CD4-positive, alpha-beta T cell treated with Interleukin-2 at 100 ng/mL for 4 hours (primary cell): ENCODE measurements at places on chromosomes 4 and X.
A peak's percentile ranks its signal among the peaks of the same experiment; 100 is the strongest.

DNA sequence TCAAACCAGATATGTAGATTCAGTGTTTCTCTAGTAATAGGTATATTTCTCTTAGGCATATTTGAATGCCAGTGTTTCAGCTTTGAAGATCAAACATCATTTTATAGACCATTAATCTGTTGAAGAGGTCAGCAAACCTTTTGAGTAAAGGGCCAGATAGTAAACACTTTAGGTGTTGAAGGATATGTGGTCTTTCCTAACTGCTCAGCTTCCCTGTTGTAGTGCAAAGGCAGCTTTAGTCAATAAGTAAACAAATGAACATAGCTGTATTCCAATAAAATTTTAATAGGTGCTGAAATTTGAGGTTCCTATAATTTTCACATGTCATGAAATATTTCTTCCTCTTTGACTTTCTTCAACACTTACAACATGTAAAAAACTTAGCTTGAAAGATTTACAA lies 201.6 kb downstream of the ADGRL3 start:
- DNase-seq = no peak

GRCh38 chrX:14015294-14015693 lies 14.4 kb downstream of the GEMIN8 start:
- no peak for DNase-seq

- no peak for DNase-seq
Measured at GRCh38 chr4:155615081-155615887, 51.4 kb upstream of the GUCY1A1 start.

DNA sequence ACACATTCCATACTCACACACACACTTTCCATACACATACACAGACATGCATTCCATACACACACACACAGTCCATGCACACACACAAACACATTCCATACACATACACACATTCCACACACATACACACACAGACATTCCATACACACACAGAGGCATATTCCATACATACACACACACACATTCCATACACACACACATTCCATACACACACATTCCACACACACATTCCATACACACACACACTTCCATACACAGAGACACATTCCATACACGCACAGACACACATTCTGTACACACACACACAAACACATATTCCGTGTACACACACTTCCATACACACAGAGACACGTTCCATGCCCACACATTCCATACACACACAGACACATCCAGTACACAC lies 14.8 kb downstream of the LINC00632 start:
- no peak for DNase-seq

GRCh38 chr4:110808351-110808878 lies 185.5 kb upstream of the PITX2 start:
- no peak for DNase-seq

GRCh38 chr4:138400543-138400942 lies 158.4 kb upstream of the SLC7A11 start:
- DNase-seq = no peak

DNA sequence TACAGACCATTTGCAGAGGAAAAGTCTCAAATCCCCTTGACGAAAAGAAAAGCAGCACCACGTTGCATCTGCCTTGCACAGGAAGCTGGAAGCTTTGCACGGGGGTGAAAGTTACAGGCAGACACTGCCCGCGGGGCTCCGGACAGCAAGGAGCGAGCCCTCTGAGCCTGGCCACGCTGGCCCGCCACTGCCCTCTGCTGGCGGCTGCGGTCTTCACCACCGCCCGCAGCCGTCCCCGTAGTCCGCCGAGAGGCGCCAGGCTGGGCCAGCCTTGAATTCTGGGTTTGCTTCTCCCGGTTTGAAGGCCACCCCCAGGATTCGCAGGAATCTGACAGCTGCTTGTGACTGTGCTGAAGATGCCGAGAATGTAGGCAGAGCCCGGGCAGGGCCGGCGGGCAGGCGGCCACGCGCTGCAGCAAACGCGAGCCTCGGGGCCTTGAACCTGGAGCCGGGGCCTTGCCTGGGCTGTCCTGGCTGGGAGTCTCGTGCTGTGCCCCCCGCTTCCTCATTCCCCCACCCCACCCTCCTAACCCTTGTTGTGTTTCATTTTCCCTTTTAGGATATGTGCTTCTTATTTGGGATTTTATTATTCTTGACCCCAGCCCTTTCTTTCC lies 49.2 kb downstream of the ENPP6 start:
- DNase-seq = peak; percentile 36

- DNase-seq = no peak
Measured at GRCh38 chr4:98865059-98865458, 63.9 kb downstream of the EIF4E start.

DNA sequence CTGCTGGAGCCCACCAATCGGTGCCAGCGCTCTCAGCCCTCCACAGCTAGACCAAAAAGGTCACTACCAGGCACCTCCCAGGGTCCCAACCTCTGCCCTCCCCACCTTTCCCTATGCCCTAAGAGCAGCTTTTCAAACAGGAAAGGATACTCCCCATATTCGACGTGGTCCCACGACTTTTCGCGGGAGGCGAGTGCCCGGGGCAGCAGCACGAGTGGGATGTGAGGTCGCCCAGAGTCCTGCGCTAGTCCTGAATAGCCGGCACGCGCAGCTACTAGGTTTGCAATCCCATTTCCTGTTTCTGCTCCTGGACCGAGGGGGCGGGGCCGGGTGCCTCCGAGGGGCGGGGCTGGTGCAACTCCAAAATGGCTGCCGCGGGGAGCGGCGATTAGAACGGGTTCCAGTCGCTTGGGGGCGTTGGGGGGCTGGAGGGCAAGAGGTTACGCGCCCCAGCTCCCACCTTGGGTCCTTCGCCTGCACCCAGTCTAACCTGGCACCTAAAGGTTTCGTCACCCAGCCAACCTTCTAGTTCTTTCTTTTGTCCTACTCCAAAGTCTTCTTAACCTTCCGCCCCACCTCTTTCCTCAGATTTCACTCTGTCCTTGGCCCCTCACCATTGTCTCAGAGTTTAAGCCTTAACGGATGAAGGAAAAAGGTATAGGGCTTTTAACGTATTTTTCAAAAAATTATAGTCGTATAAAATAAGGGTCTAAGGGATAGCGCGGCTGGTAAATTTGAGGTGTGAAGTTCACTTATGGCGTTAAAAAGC lies 85.0 kb upstream of the TENT5D start:
- no peak for DNase-seq

DNA sequence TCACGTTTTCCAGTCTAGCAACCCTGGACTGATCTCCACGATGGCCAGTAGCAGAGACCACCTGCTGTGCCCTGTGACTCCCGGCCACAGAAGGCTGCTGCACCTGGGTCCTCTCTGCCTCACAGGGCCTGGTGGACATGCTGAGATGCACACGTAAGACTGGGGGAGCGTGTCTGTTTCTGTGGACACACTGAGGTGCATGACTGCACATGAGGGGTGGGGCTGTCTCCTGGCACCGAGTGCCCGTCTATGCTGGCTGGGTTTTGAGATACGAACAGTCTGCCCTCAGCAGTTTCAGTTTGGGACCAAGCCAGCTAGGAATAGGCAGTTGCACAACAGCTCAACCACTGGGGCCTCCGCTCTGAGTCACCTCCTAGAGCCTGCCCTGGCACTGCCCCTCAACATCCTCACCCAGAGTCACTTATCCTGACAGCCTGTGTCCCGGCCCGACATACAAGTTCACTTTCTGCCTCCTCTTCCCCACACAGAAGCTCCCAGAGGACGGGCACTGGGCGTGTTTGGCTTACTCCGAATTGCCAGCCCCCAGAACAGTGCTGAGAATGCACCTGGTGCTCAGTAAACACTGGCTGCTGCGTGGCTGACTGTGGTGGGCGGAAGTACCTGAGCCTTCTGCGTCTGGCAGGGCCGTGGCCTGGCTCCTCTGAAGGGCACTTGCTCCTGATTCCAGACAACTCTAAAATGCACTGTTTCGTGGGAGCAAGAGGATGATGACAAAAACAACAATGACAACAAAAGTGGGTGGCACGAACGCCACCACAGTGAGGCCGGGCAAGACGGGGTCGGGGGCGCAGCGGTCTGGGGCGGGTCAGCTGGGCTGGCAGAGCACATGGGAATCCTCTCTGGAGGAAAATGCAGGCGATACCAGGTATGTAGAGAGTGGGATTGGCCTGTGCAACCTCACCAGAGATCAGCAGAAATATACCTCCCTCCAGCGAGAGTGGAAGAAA lies 30.9 kb downstream of the RNF212 start:
- DNase-seq = no peak

- no peak for DNase-seq
Measured at GRCh38 chrX:150570512-150570911, 2.1 kb downstream of the MTM1 start.

- no peak for DNase-seq
Measured at GRCh38 chr4:94345266-94345665, 2.6 kb upstream of the HPGDS start.

GRCh38 chr4:165879641-165880040 lies 6.6 kb downstream of the TLL1 start:
- DNase-seq = no peak

DNA sequence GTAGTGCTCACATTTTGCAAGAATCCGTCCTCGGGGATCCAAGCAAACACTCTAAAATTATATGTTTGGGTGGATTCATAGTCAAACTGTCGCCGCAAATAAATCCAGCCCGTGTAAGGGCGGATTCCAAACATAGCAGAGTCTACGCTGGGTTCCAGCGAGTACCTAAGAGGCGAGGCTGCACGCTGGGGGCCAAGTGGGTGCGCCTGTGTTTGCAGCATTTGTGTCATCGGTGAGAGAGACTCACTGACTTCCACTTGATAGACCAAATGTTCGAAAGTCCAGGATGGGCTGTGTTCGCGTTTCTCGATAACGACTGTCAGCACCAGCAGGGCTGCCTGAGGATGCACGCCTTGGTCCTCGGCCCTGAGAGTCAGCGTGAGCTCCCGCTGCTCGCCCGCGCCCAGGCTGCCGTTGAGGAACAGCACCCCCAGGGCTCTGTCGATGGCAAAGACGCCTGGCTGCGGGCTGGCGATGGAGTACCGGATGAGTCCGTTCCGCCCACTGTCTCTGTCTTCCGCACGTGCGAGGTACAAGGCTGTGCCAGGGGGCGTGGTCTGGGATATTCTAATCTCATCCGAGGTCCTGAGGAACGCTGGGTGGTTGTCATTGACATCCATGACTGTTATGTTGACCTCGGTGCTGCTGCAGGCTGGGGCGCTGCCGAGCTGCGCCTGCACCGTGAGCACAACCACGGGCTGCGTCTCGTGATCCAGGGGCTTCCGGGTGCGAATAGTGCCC lies 158.7 kb downstream of the DCHS2 start:
- peak; percentile 24 for DNase-seq

GRCh38 chr4:154009788-154010187 lies 220.9 kb upstream of the SFRP2 start:
- DNase-seq = no peak

GRCh38 chr4:110296892-110297291 lies 98.5 kb upstream of the ELOVL6 start:
- no peak for DNase-seq

- no peak for DNase-seq
Measured at GRCh38 chr4:161393602-161394001, 770.2 kb downstream of the FSTL5 start.

DNA sequence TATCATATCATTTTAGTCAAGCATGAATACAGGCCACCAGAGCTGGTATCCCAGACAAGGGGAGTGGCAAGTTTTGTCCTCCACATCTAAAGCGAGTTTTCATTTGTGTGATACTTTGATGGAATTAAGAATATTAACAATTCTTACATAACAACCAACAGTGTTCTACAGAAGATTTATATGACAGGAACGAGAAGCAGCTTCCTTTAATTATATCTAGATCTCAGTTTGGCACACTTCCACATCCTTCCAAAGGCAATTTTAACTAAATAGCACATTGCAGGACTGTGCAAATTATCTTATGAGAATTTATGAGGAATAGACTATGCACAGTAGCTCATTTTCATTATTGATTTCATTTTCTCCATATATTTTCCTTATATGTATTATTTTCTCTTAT lies 121.2 kb upstream of the GUCY1A1 start:
- no peak for DNase-seq

DNA sequence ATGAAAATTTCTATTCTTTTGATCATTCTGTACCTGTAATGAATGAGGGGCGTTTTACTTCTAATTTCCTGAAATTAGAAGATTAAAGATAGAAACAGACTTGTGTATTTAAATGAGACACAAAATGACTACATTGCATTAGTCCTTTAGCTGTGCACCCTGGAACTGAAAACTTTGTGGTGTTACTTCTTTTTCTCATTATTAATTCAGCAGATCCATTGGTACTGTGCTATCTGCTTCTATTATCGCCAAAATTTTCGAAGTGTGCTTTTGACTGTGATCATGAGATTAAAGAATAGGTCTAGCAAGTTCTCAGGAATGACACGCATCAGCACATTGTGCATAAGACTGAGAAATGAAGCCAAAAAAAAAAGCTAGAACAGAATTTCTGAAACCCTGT lies 1938.9 kb upstream of the TENM3 start:
- no peak for DNase-seq

GRCh38 chr4:106038012-106038411 lies 142.7 kb downstream of the NPNT start:
- DNase-seq = no peak

- no peak for DNase-seq
Measured at GRCh38 chr4:87032884-87033533, 98.2 kb downstream of the AFF1 start.

DNA sequence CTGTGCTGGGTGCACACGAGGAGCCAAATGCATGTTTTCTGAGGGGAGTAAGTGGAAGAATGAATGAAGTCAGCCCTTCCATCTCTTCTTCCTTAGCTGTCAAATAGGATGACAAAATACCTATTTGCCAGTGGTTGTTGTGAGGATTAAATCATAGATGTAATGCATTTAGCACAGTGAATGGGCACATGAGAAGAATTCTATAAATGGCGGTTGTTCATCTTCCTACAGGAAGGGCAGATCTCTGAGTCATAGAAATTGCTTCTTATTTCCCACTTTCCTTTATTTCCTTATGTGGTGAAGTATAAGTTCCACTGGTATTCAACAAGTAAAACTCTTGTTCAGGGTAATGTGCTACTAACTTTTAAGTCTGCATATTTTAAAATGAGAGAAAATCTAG lies 83.1 kb downstream of the SORBS2 start:
- DNase-seq = no peak

- DNase-seq = no peak
Measured at GRCh38 chr4:153018031-153018430, 81.9 kb downstream of the FHDC1 start.

DNA sequence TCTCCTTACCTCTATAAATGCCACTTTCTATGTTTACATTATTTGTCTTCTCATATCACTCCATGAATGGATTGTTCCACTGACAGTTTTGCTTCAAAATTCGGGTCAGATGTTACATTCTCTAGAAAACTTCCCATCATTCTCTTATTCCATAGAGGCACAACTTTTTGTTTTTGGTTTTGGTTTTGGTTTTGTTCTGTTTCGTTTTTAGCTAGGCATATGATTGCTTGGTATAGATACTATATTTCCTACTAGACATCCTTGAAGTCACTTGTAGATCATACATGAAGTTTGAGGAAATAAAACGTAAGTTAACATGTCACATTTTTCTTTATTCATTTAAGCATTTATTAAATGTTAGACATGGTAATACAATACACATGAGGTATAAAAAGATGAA lies 961.0 kb downstream of the PCDH18 start:
- DNase-seq = no peak

GRCh38 chrX:7164174-7164573 lies 16.2 kb upstream of the PUDP start:
- DNase-seq = no peak

GRCh38 chrX:134469486-134469885 lies 9.5 kb downstream of the HPRT1 start:
- DNase-seq = no peak

- no peak for DNase-seq
Measured at GRCh38 chrX:46255046-46255445, 290.2 kb downstream of the ZNF674 start.

- no peak for DNase-seq
Measured at GRCh38 chr4:3329887-3330286, 37.1 kb downstream of the RGS12 start.
